ENCODE measurements at places on chromosomes 7 and 10.
A peak's percentile ranks its signal among the peaks of the same experiment; 100 is the strongest.

DNA sequence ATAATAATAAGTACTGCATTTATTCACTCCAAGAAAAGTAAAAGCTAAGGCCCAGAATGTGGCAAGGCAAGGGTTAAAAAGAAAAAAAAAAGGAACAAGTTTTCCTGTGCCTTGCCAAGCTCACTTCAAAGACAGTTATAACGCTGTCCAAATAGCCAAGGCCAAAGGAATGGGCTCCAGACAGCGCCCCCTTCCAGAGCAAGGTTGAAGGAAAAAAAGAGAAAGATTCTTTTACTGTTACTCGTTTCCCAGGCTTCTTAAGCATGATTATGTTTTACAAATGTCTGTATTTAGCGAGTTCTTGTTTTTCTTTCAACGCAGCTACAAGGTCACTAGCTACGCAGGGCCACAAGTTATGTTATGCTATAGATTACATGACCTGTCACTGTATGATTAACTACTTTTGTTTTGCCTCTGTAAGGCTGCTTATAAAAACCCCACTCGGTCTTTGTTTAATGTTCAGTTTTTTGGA, 9.1 kb upstream of the EIF4H start:
- no peak for DNase-seq

DNA sequence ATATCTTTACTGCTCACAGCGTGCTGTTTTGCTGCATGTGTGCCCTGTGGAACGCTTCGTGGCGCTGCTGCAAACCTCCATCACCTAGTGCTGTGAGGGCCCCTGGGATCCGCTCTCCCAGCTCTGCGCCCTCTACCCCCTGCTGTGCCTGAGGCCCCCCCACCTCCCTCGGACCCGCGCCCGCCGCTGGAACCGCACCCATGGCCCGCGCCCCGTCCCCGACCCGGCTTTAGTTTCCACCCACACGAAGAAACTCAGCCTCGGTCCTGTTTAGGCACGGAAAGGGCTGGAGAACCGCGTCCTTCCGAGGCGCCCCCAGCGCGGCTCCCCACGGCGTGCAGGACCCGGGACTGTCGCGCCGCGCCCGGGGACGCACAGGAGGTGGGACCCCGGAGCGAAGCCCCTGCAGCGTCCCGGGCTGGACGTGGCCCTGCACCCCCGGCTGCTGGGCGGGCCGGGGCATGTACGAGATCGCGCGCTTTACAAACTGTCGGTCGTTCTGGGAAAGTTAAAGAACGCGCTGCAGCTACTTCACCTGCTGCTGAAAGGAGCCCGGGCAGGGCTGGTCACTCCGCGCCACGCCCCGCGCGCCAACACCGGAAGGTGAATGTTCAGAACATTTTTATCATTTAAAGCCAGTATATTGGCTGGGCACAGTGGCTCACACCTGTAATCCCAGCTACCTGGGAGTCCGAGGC, 54.3 kb downstream of the BMS1 start:
- DNase-seq, result peak; percentile 23

DNA sequence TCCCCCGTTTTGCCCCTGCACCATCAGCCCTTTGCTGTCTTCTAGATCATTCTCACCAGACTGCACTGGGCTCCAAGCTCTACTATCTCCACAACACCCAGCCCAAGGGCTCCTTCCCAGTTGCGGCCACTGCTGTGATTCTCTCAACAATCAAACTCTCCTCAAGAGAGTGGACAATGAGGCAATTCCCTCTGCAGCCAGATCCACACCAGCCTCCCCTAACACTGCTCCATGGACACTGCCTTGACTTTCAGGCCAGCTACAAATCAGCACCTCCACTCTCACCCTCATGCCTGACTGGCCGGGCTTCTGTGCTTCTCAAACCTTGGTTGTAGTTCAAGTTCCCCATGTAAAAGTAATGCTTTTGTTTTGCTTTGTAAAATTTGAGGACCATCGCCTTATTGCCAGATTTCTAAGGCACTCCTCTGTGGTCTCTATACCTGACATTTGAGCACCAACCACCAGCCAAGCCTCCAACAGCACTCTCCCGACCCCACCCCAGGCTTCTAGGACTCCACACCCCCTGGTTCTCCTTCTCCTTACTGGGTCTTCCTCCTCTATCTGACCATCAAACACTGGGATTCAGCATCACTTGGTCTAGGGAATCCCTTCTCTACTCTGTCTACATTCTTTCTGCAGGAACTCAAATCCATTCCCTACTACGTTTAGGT, 45.4 kb downstream of the PPIF start:
- DNase-seq, result no peak

GRCh38 chr10:58152673-58153263, 114.9 kb downstream of the IPMK start:
- peak; percentile 60 for DNase-seq

DNA sequence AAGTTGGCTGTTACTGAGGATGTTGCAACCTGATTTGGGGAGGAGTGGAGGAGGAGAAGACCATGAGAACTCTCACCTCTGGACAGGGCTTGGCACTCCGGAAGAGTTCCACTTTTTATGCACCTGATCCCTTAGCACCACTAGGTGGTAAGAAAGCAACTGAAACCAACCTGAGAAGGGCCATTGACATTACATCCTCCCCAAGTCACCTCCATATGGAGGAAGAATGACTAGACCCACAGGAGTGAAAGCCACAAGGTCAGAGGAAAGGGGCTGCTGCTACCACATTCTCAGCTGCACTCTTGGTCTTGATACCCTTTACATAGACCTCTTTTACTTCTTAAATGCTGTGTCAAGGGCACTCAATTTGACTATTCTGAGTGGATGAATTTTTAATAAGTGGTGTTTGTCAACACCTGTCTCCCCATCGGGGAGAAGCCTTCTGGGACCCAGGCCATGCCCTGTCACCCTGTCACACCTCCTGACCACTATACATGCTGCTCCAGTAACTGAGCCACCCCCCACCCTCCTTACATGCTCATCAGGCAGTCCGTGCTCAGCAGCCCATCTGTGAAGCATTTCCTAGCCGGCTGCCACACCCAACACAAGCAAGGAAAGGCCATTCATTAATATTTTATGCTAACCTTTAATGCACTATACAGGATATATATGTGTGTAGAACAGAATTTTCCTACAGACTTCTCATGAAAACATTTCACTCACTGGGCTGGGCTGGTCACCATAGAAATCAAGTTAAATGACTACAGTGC, 362.9 kb downstream of the GFRA1 start:
- no peak for DNase-seq

GRCh38 chr7:78301407-78301806, 502.8 kb downstream of the PHTF2 start:
- DNase-seq, result no peak

DNA sequence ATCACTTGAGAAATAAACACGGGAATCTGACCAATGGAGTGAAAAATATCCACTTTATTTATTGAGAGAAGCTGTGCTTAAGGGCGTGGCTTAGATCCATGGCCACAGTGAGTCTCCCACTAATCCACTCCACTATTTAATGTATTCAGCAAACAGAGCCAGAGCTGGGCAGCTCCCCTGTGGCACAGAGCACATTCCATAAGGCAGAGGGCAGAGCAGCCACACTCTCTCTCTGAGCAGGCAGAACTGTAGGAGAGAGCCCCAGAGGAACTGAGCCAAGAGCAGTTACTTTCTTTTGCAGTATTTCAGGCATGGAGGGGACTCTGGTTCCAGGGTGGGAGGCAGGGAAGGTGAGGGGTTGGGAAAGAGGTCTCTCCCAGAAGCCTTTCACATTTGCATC, 106.0 kb downstream of the GALNT17 start:
- DNase-seq, result no peak

DNA sequence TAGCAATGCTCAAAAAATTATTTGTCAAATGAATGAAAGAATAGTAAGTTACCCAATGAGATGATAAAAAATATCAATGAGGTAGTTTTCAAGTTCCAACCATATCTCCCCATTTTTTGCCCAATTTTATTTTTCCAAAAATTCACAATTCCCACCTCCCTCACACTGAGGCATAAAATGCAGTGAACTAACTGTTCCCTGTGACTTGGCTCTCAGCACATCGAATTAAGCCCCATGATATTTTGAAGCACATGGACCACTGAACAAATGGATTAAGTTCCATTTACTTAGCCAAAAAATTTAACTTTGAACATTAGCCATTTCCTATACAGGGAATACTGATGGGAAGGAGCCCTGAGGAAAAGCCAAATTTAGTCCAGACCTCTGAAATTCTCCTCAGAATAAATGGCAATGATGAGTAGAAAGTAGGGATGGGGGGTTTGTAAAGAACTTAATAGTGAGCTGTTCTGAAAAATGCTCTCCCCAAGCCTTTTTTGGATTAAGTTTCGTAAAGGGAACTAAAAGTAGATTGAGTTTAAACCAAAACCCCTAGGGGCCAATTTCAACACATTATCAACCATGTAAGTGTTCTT, 166.3 kb upstream of the GRM3 start:
- no peak for DNase-seq

DNA sequence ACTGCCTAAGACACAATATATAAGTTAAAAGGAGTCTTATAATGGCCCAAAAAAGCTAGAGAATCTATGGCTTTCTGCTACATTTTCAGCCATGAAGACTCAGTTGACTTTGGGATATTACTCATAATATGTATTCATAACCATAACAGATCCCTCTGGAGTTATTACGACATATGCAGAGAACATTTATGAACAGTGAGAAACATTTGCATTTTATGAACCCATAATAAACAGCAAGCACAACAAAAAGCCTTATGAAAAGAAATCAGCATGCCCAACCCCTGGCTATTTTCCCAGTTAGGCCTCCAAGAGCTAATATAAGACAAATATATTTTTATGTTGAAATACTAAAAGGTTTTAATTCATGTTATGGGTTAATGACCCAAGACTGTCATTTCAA, 52.4 kb downstream of the ARMH3 start:
- no peak for DNase-seq

GRCh38 chr7:119685906-119686305, 587.1 kb upstream of the KCND2 start:
- DNase-seq, result no peak

GRCh38 chr7:100469227-100470044, 5.4 kb upstream of the SPACDR start:
- DNase-seq, result peak; percentile 84

DNA sequence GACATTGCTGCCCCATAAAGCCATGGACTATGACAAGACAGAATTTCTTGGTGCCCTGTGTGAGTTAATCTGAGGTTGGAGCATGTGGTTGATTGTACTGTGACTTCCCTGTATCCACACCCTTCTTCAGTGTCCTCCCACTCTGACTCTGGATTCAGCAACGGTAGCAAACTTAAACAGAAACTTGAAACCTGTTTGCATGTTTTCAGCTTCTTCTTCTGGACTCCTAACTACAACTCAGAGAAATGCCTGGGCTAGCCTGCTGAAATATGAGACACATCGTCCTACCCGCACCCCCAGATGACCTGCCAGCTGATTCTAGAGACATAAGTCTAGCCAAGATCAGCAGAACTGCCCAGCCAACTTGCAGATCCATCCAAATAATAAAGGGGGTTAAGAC, 78.4 kb downstream of the IPMK start:
- DNase-seq, result no peak

- DNase-seq, result no peak
Measured at GRCh38 chr10:132005147-132005546, 23.4 kb upstream of the BNIP3 start.

GRCh38 chr10:18264466-18265050, 124.3 kb downstream of the CACNB2 start:
- no peak for DNase-seq

All from activated CD4-positive, alpha-beta T cell treated with anti-CD3 and anti-CD28 coated beads, Interleukin-10, Interleukin-2, amounts not matched to agents 100 ng/mL and 50 ng/mL, durations not matched to agents 16 hours and 8 hours (primary cell).